Inflammatory macrophage treated with lipopolysaccharide for 1 hour (primary cell): ENCODE measurements at places on chromosomes 6 and 20.

DNA sequence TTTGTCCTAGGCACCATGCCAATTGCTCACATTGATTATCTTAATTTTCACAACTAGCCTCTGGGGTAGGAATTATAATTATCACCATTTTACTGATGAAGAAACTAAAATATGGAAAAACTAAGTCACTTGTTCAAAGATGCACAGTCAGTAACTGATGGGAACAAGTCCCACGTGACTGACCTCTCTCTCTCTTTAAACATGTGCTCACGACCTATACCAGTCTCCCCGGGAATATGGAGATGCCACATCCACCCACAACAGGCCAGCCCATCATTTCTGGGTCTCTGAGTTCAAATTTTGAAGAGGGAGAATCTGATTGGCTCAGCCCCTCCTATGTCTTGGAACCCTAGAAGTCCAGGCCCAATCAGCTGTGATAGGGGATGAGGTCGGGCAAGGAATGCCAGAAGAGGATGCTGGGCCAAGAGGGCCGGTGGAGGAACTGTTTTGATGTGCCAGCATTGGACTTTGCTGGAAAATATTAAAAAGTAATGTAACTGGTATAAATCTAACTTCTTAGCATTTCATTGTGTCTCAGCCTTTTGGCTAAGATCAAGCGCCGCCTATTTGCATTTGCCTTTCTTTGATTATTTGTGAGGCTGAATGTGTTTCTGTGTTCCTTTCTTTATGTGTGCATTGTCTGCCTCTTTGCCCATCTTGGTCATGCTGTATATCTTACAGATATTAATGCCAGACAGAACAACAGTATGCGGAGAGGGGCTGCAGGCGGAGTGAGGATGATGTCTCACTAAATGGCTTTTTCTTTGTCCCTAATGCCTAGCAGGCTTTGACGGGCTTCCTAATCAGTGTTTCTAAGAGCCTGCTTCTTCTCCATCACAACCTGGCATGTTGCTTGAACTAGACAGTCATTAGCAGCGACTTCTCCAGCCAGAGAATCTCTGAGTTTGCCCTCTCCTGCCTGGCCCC, 126.6 kb downstream of the VEGFA start:
- no peak for DNase-seq

DNA sequence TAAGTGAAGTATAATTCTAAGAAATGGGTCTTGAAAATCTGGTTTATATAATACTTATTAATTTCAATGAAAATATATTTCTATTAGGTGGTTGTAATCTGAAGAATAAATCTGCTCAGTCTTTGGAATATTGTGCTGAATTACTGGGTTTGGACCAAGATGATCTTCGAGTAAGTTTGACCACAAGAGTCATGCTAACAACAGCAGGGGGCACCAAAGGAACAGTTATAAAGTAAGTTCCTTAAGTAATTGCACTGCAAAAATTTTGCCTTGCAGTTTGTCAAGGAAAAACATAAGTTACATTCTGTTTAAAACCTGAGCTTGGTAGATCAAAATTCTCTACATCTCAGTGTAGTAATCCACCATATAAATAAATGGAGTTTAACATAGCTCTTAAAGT, 106.0 kb downstream of the MYO6 start:
- DNase-seq, result peak; percentile 47

- DNase-seq, result no peak
Measured at GRCh38 chr6:51489133-51489532, 598.3 kb downstream of the PKHD1 start.

DNA sequence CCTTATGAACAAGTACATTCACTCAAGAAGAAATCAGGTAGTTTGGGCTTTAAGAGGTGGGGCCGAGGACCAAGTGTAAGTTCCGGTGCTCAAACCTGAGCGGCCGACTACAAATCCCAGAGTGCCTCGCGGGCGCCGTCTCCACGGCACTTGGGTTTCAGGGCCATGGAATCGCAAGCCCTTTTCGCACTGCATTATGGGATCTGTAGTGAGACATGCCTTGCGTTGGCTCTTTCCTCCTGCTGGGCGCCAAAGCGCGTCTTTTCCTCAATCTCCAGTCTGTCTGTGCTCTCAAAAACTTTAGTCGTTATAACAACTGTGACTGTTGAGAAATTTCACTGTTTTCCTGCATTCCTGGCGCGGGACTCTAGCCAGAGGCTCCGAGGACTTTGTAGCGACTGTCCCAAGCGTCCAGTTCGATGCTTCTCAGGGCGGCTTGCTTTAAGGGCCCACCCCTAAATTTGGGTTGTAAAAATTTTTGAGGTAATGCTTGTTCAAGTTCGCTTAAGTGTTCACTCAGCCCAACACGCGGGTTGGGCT, 408 bp upstream of the FBXO9 start:
- DNase-seq, result peak; percentile 95

DNA sequence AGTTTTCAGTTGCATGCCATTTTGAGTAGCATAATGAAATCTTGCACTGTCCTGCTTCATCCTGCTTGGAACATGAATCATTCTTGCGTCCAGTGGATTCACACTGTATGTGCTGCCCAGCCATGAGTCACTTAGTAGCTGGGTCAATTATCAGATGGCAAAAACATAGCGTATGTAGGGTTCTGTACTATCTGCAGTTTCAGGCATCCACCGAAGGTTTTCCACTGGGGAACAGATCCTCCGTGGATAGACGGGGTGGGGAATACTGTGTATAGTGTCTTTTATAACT, 61.4 kb downstream of the IL22RA2 start:
- no peak for DNase-seq

GRCh38 chr6:157831018-157831369, 7.9 kb downstream of the SNX9 start:
- no peak for DNase-seq

- DNase-seq, result no peak
Measured at GRCh38 chr20:37394543-37395409, 48.8 kb downstream of the SRC start.

GRCh38 chr20:15179381-15179780, 842.0 kb upstream of the FLRT3 start:
- DNase-seq, result no peak

DNA sequence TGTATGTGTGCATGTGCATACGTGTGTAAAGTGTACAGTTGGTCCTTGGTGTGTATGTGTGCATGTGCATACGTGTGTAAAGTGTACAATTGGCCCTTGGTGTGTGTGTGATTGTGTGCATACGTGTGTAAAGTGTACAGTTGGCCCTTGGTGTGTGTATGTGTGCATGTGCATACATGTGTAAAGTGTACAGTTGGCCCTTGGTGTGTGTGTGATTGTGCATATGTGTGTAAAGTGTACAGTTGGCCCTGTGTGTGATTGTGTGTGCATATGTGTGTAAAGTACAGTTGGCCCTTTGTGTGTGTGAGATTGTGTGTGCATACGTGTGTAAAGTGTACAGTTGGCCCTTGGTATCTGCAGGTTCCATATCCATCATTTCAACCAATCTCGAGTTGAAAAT, 5.1 kb upstream of the LIME1 start:
- DNase-seq, result no peak

GRCh38 chr6:70219943-70220613, 82.8 kb downstream of the COL9A1 start:
- no peak for DNase-seq

DNA sequence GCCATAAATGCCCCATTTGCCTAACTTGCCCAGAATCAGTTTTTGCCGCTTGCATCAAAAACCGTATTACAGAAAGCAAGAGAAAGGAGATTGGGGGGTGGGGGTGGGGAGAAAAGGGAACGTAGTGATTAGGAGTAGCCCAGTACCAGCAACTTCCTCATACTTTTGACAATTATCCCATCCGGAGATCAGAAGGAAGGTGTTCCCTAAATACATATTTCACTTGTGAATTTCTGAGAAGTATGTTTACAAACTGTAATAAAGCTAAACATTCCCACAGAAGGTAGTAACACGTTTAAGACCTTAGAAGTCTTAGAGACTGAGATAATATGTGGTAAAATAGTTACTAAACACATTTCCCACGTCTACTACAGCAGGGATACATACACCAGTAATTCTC, 14.5 kb downstream of the PREP start:
- no peak for DNase-seq

DNA sequence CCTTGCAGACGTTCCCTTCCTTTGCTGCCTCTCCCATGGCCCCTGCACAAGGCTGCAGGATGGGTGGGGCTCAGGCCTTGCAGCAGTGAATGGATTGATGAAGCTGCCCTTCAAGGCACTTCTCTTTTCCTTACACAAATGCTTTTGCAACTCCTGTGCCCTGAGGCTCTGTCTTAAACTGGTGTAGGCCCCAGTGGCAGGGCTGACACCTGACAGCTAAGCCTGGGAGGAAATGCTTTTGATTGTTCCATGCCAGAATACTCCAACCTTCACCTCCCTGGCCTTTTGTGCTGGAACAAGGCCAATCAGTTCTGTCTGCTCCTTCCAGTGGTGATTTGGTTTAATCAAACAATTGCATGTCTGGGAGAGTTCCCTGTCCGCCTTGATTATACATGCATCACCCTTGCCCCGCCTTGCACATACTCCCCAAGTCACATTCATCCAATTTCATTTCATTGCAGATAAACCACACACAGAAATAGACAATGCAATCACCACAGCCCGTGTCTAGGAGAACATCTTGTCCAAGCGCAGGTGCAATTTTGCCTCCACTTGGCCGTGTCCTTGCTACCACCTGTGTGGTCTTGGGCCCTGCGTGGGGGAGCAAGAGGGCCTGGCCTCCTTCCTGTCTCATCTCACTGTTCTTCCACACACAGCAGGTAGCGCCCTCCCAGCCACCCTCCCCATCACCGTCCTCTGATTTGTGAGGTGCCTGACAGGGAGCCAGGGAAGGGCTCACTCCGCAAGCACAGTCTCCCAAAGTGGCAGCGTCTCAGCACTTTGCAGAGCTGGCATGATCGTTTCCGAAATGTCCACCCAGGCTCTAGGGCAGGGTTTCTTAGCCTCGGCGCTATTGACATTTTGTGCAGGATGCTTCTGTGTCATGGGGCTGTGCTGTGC, 120.4 kb downstream of the CDH26 start:
- DNase-seq, result peak; percentile 46

DNA sequence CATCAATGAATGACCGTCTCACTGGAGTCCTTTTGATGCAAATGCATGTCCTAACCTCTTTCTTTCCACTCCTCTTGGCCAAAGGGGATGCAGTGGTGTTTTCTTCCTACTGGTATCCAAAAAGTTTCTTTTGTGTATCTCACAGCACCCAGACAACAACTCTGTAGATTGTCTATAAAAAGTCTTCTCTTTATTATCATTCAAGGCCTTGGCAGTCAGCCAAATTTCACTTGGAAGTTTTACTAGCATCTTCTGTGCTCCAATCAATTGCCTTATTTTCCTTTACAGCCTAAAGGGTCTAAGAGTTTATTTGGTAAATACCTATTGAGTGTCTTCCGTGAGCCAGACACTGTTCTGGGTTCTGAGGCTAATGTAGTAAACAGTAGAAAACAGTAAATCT, 150.2 kb upstream of the RNF217 start:
- no peak for DNase-seq

DNA sequence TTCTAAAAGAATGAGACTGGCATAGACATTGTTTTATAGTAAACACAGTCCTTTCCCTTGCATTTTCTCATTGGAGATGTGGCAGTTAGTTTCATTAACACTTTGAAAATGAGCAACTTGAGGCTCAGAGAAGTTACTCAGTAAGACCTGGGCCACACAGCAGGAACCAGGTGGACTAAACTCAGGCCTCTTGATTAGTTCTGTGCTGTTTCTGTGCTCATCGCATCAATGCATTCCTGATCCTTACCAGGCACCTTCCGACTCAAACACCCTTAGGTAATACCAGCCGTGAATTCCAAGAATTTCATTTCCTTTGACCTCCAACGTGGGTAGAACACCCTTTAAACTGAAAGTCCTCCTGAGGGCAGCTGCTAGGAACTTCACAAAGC, 362.8 kb downstream of the ESR1 start:
- no peak for DNase-seq

DNA sequence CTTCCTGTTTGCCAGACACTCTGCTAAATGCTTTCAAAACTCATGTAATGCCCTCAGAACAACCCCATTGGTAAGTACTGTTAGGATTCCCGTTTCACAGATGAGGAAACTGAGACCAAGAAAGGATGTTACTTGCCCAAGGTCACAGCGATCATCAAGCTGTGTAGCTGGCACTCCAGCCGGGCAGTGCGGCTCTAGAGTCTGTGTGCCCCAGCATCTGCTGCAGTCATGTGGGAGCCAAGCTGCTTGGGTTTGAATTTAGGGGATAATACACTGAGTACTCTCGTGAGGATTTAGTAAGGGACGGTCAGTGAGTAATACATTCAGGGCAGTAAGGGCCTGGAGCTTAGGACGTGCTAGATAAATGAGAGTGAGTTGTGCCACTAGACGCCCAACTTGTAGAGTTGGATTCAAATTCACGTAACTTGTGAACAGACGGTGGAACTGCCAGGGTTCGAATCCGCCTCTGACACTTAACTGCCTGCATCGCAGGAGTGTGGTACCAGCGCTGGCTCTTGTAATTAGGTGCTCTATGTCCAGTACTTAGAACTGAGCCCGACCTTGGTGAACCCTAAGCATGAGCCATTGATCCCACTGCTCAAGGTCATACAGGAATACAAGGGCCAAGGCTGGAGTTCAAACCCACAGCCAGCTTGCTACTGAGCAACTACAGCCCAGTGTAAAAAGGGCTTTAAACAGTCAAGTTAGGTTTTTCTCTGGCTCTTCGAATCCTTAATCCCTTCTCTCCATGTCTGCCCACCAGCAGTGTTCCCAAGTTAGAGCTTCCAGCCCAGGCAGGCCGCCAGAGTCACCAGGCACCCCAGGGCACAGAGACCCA, 70.2 kb downstream of the EYA2 start:
- DNase-seq, result no peak

GRCh38 chr6:40469323-40469722, 117.8 kb downstream of the LRFN2 start:
- no peak for DNase-seq

DNA sequence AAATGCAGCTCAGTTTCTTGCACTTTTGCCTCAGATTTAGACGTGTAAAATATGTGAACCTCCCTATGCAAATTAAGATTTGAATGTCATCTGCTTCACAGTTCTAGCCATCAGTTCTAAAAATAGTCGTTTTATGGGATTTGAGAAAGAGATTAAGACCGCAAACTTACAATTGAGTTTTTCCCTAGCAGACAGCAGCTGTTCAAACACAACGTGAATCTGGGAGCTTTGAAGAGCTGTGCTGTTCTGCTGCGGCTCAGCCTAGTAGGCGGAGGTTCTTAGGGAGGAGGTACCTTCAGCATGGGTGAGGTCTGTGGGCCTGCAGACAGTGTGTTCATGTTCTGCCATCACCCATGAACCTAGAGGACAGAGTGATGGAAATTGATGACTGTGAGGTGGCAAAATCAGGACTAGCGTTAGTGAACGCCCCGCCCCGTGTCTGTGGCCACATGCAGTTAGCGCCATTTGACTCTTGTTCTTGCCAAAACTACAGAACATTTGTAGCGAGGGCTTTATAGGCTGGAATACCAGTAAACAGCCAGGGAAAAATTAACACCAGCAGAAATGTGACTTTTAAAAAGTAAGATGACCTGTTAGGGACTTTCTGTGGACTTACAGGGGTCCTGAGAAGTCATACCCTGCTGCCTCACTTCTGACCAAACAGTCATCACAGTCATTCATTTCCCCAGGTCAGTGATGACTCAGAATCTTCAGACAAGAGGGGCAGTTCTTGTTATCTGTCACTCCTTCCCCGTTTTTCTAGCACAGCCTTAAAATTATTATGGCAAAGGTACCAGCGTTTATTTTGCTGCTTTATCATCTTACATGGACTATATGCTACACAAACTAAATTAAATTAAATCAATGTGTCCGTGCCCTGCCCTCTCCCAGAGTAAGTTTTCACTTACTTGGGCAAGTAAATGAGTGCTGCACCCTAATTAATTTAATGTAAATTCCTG, 84.3 kb upstream of the TMEM181 start:
- DNase-seq, result peak; percentile 82
